ENCODE measurements at places on chromosomes 1 and 21. TPM values are rescaled to one million over a fixed set of nuclear protein-coding genes. Genes with fewer than 3 reads are reported as not detected.

DNA sequence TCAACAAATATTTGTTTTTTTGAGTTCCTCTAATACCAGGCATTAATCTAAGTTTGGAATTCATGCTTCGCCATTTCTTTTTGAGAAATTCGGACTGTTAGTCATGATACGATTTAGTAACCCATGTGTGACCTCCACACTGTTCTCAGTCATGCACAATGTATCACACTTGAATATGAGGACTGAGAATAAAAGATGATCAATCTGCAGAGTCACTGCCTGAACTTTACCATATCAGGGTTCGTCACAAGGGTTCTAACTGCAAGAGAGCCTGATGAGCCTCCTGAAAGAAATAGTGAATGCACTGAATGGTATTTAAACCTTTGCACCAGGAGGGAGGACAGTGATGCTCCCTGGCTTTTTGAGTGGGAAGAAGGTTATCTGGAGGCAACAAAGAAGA, 10.9 kb upstream of the FASLG start:
- H3K4me3 ChIP-seq: no peak overlapping the region
- H3K4me1 ChIP-seq: peaks cover 3% of the 10 kb centered on the region
- no peaks in the 10 kb centered on the region for H3K36me3 ChIP-seq
- no peak for DNase-seq
- H3K27me3 ChIP-seq: no peaks in the 10 kb centered on the region

KDM1A gene
- total RNA-seq: 79.6 TPM

DNA sequence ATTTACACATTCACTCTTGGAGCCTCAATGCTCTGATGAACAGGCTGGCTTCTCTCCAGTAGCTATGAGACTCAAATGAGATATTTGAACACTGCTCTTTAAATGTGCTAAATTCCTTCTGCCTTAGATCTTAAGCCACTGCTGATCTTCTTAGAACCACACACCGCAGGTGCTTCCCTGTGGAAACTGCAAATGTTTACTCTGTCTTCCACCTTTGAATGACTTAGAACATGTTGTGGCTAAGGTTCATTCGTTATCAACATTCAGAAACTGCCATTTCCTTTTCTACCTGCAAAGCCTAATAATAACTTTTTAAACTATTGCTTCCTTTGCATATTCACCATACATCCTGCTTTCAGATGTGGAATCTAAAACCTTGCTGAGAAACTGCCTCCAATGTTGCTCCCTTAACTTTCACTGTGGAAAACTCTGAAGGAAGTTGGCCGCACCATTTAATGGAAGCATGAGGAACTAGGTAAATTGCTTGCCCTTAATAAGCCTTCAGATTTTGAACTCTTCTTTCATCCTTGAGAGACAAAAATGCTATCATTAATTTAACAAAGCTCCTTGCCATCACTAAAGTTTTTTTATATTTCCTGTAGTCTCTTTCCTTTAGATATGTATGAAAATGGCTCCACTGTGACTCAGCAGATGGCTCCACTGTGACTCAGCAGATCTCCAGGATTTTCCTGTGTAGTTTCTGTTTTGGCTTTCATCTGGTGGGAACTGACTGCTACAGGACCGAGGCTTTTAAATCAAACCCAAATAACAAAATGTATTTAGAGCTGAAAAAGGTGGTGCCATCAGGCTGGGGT, 143.8 kb downstream of the TNFSF18 start:
- H3K4me1 ChIP-seq: peaks cover 42% of the 10 kb centered on the region
- no peaks in the 10 kb centered on the region for H3K27me3 ChIP-seq

- H3K27me3 ChIP-seq: no peaks in the 10 kb centered on the region
- H3K27ac ChIP-seq: no peak overlapping the region
- no peak for DNase-seq
- H3K36me3 ChIP-seq: no peaks in the 10 kb centered on the region
These were observed 338.5 kb downstream of the KCTD3 start for GRCh38 chr1:215905493-215906115.

GRCh38 chr1:52365746-52366516, at the start of gene CC2D1B:
TSS of gene CC2D1B (minus strand) at chr1:52366205. CDS start at chr1:52364620, 1,585 bp downstream.
- H3K4me1 ChIP-seq: peaks cover 8% of the 10 kb centered on the region
- peaks cover 13% of the 10 kb centered on the region for H3K36me3 ChIP-seq
- no peaks in the 10 kb centered on the region for H3K27me3 ChIP-seq
- H3K4me3 ChIP-seq: peak within 1 kb of the TSS; percentile 96
- DNase-seq: peak; percentile 96
- peak within 1 kb of the TSS; percentile 97 for H3K27ac ChIP-seq

GRCh38 chr1:116878804-116879477, 30.8 kb upstream of the PTGFRN start:
- H3K4me1 ChIP-seq: no peaks in the 10 kb centered on the region

- H3K36me3 ChIP-seq: peaks cover 2% of the 10 kb centered on the region
- no peaks in the 10 kb centered on the region for H3K4me1 ChIP-seq
- DNase-seq: peak; percentile 71
- H3K4me3 ChIP-seq: no peak overlapping the region
These were observed 27.8 kb downstream of the NTPCR start for GRCh38 chr1:232978091-232978634.

PAFAH2 gene
- 11.7 TPM for total RNA-seq

GRCh38 chr1:36116901-36117300, 8.1 kb downstream of the COL8A2 start:
- H3K4me3 ChIP-seq: no peak overlapping the region
- H3K27me3 ChIP-seq: no peaks in the 10 kb centered on the region
- H3K27ac ChIP-seq: no peak overlapping the region
- H3K36me3 ChIP-seq: no peaks in the 10 kb centered on the region
- H3K4me1 ChIP-seq: peaks cover 8% of the 10 kb centered on the region

Measured in fibroblast of lung (primary cell).